ENCODE measurements at places on chromosomes 1 and 21.

GRCh38 chr1:214318356-214318755 lies 37.4 kb downstream of the SMYD2 start:
- DNase-seq = no peak

- DNase-seq = no peak
These were observed 9.3 kb upstream of the DHRS3 start for GRCh38 chr1:12627296-12627695.

GRCh38 chr1:235917267-235917811 lies 50.6 kb upstream of the LYST start:
- DNase-seq = peak; percentile 33

DNA sequence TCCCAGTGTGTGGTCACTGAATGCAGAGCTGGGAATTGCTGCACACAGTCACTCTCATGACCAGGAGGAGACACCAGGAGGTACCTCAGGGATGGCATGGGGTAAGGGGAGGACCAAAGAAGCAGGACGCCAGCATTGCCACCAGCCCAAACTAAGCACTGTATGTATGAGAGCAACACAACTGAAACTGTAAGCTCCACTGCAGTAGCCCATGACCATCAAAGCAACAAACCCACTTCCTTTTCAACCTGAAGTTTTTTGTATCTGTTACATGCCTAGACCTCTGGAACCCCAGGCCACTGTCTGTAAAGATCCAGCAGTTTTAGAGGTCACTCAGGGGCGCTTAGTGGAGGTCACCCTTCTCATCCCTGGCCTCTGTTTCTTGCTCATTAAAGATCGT lies 164.3 kb downstream of the SETD4 start:
- DNase-seq = no peak

DNA sequence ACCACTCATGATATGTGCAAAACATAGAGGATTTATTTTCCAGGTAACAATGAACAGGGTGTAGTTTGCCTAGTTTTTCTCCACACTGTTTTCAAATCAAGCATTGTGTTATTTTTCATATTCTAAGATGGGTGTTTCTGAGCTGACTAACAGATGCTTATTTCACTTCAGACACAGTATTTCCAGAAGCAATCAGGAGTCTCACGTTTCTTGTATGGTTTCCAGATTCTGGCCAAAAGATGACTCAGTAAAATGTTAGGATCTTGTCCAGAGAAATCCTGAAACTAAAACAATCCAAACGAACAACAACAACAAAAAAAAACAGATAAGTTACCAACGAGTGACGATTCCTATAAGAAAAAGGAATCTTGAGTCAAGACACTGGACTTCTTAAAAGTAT lies 5.3 kb downstream of the UTS2 start:
- no peak for DNase-seq

Measured in stimulated activated CD4-positive, alpha-beta T cell treated with anti-CD3 and anti-CD28 coated beads, TNF-alpha, amount 100 ng/mL, for 1 hour (primary cell).